ENCODE measurements at places on chromosomes 1 and 21.

DNA sequence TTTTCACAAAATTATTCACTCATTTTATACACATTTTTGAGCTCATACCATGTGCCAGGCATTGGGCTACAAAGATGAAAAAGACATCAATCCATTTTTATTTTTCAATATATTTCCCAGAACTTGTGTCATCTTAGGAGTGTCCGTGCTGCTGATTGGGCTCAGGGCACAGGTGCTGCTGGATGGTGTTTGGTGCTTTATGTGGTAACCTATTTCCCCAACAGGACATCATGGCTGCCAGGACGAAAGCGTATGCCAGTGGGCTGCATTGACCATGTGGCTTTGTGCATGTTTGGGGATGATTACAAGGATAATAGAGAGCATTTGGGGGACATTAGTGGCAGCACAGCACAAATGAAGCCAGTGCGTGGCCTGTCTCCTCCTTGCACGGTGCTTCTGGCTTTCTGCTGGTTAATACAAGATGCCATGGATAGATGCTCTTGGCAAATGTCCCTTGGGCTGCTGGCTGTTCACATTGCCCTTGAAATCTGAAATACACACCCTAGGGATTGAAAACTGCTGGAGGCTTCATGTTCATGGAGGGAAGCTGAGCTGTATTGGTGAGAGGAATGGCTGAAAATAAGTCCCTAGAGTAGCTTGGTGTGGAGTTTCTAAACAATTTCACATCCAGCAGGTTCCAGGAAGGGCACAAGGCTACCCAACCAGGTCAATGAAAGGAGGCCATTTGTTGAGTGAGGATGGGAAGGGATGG lies 52.3 kb downstream of the TENT5C start:
- no peak for DNase-seq

GRCh38 chr1:205298191-205298994 lies 23.2 kb downstream of the NUAK2 start:
- DNase-seq, result no peak

GRCh38 chr1:205258261-205258691 lies 30.5 kb downstream of the TMCC2 start:
- no peak for DNase-seq

GRCh38 chr1:67821263-67821662 lies 12.0 kb downstream of the GNG12 start:
- DNase-seq, result no peak

DNA sequence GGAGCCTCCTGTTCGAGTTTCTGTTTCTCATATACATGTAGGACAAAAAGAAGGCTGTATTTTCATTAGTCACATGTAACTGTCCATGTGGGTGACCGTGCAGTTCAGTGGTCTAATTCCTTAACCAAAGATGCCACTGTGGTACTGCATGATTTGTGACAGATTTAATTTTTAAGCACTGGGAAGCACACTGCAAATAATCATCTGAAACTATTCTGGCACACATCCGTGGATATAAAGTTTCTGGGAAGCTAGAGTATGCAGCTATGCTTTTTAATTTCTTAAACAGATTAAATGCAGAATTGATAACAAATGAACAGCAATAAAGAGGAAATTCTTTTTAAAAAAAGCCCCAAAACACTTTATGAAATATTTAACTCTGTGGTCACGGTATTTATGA lies 254.8 kb downstream of the LMO4 start:
- DNase-seq, result no peak

DNA sequence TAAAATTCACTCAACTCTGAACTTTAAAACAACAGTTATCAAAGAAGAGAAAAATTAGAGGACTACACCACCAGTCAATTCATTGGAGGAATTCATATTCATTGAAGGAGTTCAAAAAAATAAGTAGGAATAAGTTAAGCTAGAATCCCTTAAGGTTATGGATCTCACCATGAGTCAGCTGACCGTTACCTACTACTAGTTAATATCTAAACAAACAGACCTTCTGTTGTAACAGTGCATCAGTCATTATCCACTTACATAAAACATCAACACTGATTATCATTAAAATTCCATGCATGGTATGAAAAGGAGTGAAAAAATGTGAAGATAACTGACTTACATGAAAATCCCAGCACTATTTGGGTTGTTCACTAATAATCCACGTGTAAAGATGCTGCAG lies 44.9 kb downstream of the FOXJ3 start:
- no peak for DNase-seq

DNA sequence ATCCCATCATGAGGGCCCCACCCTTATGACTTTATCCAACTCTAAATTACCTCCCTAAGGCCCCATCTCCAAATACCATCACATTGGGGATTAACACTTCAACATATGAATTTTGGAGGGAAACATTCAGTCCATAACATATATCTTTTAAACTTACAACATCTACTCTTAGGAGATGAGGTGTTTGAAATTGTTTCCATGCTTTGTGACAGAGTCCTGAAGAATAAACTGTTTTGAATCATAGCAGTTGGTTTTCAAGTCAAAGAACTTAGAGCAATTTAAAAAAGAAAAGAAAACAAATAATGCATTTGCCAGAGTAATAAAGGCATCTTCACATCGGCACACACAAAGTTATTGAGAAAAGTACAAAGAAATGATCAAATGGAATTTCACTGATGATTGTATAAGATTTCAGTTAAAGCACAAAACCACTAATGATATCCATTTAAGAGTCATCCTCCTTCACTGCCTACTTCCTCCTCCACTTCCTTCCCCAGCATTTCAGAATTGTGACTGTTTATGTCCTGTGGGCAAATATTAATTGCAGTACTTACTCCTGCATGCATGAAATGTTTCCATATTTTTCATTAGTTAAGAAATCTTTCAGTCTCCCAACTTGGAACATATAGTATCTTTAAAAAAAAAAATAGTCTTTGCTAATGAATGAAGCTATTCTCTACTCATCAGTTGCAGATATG lies 202.0 kb downstream of the LRRC40 start:
- DNase-seq, result no peak

GRCh38 chr1:211598514-211598913 lies 19.6 kb upstream of the SLC30A1 start:
- DNase-seq, result no peak

GRCh38 chr1:185229981-185230380 lies 73.0 kb downstream of the SWT1 start:
- no peak for DNase-seq

DNA sequence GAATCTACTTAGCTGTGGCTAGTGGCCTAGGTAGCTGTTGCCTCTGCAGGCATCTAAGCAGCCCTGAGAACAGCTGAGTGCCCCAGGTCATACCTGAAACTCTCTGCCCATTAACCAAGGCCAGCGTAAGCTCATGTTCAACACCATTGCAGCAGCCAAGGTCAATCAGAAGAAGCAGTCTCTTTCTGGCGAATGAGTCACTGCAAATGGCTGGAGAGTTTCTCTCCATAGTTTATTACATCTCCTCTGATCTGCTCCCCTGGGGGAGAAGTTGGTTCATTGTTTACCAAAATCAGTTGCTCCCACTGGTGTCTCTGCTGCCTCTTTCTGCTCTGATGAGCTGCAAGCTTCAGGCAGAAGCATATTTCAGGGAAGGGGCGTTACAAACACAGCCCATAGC lies 6.9 kb upstream of the BCL9 start:
- no peak for DNase-seq

- DNase-seq, result no peak
These were observed 10.1 kb downstream of the ZNF644 start for GRCh38 chr1:91011726-91012125.

GRCh38 chr1:66947267-66947666 lies 22.5 kb downstream of the MIER1 start:
- DNase-seq, result no peak

Data from transverse colon (tissue), 4 donors.